ENCODE measurements at places on chromosomes 13 and 19.
A peak's percentile ranks its signal among the peaks of the same experiment; 100 is the strongest.

DNA sequence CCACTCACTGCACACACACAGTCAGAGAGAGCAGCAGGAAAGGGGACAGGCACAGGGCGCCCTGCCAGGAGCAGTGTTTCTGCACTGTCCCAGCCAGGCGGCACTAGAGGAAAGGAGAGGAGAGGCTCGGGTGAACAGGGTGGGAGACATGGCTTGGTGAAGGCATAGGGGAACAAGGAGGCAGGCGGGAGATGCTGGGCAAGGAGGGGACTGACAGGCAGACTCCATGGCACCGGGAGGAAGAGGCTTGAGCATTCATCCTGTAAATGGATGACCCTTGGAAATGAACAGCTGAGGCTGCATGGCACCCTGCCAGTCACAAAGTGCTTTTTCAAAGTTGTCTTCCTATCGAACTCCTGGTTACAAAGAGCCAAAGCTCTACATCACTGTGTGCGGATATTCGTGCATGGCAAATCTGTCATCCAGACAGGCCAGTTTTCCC, 22.4 kb downstream of the MED26 start:
- no peak for DNase-seq

DNA sequence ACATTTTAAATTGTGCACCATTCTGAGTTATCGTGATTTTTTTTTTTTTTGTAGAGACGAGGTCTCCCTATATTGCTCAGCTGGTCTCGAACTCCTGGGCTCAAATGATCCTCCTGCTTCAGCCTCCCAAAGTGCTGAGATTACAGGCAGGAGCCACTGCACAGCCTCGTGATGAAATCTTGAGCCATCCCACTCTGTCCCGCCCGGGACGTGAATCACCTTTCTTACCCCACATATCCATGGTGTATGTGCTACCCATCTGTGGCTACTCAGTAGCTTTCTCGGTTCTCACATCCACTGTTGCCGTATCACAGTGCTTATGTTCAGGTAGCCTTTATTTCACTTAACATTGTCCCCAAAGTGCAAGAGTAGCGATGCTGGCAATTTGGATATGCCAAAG, 26.5 kb downstream of the PAK4 start:
- no peak for DNase-seq

GRCh38 chr13:112397108-112397507, 21.0 kb downstream of the SPACA7 start:
- no peak for DNase-seq

DNA sequence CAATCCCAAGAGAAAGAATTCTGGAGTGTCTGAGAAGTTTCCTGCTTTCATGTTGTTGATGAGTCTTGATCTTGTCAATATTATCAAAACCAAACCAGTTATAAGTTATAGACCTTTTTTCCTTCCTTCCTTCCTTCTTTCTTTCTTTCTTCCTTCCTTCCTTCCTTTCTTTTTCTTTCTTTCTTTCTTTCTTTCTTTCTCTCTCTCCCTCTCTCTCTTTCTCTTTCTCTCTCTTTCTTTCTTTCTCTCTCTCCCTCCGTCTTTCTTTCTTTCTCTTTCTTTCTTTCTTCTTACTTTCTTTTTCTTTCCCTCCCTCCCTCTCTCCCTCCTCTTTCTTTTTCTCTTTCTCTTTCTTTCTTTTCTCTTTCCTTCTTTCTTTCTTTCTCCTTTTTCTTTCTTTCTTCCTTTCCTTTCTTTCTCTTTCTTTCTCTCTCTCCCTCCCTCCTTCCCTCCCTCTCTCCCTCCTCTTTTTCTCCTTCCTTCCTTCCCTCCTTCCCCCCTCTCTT, at the start of gene OR7G3:
OR7G3 (minus strand) TSS at position 51 of the 506 bp plus-strand sequence; CDS start at position 51, 0 bp downstream.
- no peak for DNase-seq

DNA sequence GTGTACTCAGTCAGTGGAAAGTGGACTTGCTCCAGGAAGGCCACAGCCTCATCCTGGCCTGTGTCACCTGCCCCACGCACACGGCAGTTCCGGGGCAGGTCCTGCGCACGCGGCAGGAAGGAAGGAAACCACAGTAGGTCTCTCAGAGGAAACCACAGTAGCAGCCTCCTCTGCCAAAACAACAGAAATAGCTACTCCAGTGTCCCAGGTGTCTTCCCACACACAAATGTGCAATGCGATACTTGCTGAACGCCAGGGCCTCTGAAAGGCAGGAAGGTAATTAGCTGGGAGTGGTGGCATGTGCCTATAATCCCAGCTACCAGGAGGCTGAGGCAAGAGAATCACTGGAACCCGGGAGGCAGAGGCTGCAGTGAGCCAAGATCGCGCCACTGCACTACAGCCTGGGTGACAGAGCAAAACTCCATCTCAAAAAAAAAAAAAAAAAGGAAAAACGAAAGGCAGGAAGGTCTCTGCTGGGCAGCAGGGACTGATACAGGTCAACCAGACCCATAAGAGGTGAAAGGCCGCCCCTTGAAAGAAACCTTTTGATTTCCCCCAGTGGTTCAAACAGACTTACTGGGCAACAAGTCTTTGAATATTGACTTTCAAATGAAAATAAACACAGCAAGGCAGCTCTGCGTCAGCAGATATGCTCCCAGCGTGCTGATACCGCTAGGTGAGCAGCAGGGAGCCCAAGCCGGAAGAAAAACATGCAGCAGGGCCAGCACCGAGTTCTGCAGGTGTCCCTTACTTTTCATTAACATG, 49.5 kb downstream of the CRYL1 start:
- DNase-seq = peak; percentile 34

- no peak for DNase-seq
These were observed 255.5 kb downstream of the KCTD12 start for GRCh38 chr13:76630629-76631230.

- no peak for DNase-seq
These were observed 30.0 kb upstream of the PCDH17 start for GRCh38 chr13:57601536-57601935.

- DNase-seq = no peak
These were observed 16.2 kb upstream of the MIR17HG start for GRCh38 chr13:91331047-91331915.

DNA sequence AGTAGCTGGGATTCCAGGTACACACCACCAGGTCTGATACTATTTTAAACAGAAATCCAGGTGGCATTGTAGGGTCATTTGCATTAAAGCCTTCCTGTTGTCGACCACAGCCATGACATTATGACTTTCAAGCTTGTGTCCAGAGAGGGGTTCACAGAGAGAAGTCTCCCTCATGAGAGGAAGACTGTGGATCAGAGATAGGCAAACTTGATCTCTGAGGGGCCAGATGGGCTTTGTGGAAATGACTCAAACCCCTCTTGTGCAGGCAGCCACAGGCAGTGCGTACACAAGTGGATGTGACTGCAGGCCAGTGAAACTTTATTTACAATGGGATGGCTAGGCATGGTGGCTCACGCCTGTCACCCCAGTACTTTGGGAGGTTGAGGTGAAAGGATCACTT, 27.8 kb upstream of the F2RL3 start:
- no peak for DNase-seq

GRCh38 chr19:28475525-28475924, 737.4 kb downstream of the UQCRFS1 start:
- no peak for DNase-seq

GRCh38 chr13:36975172-36975571, 24.0 kb downstream of the ALG5 start:
- DNase-seq = no peak

DNA sequence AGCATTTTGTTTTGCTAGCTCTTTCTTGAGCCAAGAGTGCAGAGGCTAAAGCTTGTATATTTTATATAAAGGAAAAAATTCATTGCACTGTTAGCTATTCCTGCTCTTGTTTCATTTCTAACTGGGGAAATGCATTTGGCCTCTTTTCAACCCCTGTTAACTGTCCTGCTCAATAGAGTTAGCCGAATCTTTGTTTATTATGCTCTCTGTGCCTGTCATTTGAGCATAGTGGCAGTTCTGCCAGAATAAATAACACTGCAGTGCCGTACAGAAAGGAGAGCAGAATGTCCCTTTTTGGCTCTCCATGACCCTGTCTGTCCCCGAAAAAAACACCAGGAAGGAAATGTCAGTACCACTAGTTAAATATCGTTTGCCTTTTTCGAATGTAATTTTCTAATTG, 350.8 kb downstream of the MYO16 start:
- no peak for DNase-seq

DNA sequence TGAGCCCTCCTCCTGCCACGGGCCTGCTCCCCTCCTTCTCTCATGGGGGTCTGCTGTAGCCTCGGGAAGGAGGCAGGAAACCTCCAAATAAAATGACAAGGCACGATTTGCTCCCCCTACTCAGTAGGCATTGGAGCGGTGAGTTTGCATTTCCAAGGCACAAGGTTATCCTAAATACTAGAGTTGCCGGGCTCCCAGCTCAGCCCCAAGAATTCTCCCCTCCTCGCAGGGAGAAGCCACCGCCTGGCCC, 1.5 kb downstream of the CEBPA start:
- no peak for DNase-seq

GRCh38 chr19:13029893-13030292, 34.6 kb downstream of the NFIX start:
- no peak for DNase-seq

GRCh38 chr13:25179832-25180774, 8.0 kb upstream of the AMER2 start:
- DNase-seq = no peak

DNA sequence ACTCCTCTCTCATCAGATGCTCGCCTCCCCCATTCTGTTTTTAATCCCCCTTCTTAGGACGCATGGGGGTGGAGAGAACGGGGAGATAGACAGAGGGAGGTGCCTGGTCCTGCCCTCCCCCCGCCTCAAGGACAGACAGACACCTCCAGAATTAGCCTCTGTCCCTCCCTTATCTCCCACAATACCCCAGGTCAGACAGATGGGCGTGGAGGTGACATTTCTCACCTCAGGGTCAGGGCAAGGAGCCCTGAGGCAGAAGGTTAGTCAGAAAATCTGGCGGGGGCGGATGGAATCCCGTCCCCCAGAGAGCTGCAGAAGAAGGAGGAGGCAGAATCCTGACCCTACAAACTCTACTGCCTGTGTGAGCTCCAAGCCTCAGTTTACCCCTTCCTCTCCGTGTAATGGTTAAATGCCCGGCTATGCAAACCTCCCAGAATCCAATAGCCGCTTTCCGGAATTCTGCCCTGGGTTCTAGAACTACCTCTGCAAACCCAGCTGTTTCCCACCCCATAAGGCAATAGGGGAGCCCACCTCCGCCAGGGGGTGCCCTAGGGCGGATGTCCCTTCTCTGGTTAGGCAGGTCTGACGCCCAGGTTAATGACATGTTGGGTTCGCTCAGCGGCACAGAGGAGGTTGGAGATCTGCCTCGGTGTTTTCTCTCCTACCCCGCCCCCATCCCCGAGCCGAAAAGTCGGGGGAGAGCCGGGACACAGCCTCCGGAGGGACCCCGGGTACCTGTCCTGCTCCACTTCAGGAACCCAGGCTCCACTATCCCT, 900 bp downstream of the PPP1R13L start:
- DNase-seq = peak; percentile 36

- DNase-seq = no peak
These were observed 180.0 kb downstream of the USP12 start for GRCh38 chr13:26991508-26992181.

DNA sequence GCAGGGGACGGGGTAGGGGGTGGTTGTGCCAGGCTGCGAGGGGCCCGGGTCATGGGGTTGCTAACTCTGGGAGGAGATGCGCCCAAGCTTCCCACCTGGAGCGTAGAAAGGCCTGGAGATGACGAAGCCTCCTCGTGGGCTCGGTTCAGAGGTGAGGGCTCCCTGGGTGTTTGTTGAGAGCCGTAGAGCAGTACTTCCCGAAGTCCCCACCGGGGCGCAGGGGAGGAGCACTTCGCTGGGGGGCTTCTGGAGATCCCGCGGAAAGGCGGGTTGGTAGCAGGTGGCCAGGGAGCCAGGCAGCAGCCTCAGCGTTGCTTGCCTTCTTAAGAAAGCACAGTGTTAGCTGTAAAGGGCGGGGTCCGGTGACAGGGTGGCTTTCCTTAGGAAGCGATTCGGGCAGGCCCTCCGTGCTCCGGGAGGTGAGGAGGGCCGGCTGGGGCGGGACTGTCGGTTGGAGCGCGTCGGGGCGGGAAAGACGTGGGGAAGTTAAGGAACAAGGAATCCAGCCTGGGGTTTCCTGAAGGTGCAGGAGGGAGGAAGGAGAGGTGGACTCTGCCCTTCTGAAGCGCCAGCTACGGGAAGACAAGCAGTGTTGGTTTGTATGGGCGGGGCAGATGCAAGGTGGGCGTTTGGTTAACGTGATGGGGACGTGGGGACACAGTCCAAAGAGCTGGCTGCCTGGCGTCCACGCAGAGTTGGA, 3.3 kb downstream of the VSTM2B start:
- no peak for DNase-seq

DNA sequence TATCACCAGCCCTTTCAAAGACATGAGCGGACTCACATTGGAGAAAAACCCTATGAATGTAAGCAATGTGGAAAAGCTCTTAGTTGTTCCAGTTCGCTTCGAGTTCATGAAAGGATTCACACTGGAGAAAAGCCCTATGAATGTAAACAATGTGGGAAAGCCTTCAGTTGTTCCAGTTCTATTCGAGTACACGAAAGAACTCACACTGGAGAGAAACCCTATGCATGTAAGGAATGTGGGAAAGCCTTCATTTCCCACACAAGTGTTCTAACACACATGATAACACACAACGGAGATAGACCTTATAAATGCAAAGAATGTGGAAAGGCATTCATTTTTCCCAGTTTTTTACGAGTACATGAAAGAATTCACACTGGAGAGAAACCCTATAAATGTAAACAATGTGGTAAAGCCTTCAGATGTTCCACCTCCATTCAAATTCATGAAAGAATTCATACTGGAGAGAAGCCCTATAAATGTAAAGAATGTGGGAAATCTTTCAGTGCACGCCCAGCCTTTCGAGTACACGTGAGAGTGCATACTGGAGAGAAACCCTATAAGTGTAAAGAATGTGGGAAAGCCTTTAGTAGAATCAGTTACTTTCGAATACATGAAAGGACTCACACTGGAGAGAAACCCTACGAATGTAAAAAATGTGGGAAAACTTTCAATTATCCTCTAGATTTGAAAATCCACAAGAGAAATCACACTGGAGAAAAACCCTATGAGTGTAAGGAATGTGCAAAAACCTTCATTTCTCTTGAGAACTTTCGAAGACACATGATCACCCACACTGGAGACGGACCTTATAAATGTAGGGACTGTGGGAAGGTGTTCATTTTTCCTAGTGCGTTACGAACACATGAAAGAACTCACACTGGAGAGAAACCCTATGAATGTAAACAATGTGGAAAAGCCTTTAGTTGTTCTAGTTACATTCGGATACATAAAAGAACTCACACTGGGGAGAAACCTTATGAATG, 17.6 kb downstream of the ZNF791 start:
- no peak for DNase-seq
